ENCODE measurements at places on chromosomes 3 and 15. TPM values are rescaled to one million over a fixed set of nuclear protein-coding genes. Genes with fewer than 3 reads are reported as not detected.

The SLC2A2 gene
- not detected for total RNA-seq

The C3orf33 gene
- 2.7 TPM for total RNA-seq

The RAMAC gene
- 28.3 TPM for total RNA-seq

The ISLR2 gene
- total RNA-seq, result not detected

The KLHL6 gene
- 5.7 TPM for total RNA-seq

The SV2B gene
- total RNA-seq, result not detected

The BCL6 gene
- 10.4 TPM for total RNA-seq

The PIERCE2 gene
- total RNA-seq, result 1.1 TPM

The PLA2G4D gene
- not detected for total RNA-seq

The PPM1L gene
- total RNA-seq, result 1.8 TPM

The SGO1 gene
- 5.4 TPM for total RNA-seq

The OR5K3 gene
- total RNA-seq, result not detected

The GPR27 gene
- total RNA-seq, result not detected

The TMEM108 gene
- total RNA-seq, result 0.40 TPM

The CASR gene
- total RNA-seq, result not detected

The XCR1 gene
- total RNA-seq, result not detected

The SSUH2 gene
- not detected for total RNA-seq

The WDR49 gene
- 0.20 TPM for total RNA-seq

The LSAMP gene
- total RNA-seq, result not detected

The CAMK1 gene
- 50.6 TPM for total RNA-seq

The PLSCR5 gene
- not detected for total RNA-seq

The SOX14 gene
- not detected for total RNA-seq

The CADM2 gene
- 0.07 TPM for total RNA-seq

The NEK11 gene
- 2.2 TPM for total RNA-seq

The PLA1A gene
- 0.92 TPM for total RNA-seq

The SETMAR gene
- total RNA-seq, result 7.2 TPM

The LRTM1 gene
- not detected for total RNA-seq

The ZBTB47 gene
- total RNA-seq, result 17.3 TPM

The ARNT2 gene
- total RNA-seq, result under 0.01 TPM

The PGBD4 gene
- 1.1 TPM for total RNA-seq

All from pulmonary artery endothelial cell (primary cell).